ENCODE measurements at places on chromosomes 1 and 21. TPM values are rescaled to one million over a fixed set of nuclear protein-coding genes. Genes with fewer than 3 reads are reported as not detected.

DNA sequence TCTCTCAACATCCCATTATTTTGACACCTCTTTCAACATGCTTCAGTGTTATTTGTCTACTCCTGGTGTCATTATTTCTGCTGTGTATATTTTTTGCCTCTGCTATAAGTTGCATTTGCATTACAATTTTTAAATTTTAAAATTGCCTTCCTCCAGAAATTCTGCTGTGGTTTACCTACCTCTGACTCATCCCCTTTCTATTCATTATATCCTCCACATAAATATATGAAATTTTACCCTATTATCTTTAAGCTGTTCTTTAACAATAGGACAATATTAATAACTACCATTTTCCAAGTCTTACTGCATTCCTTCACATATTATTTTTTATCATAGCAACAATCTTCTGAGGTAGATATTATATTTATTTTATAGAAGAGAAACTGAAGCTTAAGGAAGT, 178.1 kb upstream of the NRIP1 start:
- no peak for DNase-seq

GRCh38 chr1:3314491-3315381, 139.7 kb upstream of the ARHGEF16 start:
- peak; percentile 84 for DNase-seq

- DNase-seq: no peak
Observed at GRCh38 chr1:78383923-78384322, 106.9 kb upstream of the PTGFR start.

DNA sequence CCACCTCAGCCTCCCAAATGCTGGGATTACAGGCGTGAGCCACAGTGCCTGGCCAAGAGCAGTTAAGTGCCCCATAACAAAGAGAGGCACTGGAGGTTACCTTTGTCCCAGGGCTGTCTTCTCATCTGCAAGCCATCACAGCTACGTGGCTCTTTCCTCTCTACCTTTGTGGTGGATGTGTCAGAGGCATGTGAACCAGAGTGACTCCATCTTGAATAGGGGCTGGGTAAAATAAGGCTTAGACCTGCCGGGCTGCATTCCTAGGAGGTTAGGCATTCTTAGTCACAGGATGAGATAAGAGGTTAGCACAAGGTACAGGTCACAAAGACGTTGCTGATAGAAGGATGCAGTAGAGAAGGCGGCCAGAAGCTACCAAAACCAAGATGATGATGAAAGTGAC, 59.4 kb upstream of the POU2F1 start:
- no peak for DNase-seq

DNA sequence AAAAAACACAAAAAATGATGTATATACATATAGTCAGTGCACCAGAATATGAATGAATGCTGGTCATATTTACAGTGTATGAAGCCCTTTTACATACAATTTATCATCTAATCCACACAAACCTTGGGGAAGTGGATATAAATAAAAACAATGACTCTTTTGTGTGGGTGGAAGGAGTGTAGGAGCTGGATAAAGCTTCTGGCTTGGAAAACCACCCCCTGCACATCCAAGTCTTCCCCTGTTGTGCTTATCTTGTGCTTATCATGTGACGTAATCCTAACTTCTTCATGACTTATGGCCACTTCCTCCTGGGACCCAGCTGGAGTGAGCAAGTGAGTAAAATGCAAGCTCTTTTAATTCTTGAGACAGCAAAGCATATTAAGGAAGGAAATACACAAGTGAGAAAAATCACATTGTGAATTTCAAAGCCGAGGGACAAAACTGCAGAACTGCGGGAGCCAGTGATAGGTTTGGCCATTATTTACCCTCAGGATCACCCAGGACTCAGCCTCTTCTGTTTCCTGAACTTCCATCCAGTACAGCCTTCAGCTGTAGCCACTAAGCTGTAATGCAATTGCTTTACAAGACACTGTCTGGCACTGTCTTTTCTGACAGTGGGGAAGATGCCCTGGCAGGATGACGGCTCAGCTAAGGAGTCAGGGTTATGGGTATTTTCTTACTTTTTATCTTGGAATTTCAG, 104.0 kb upstream of the PPM1J start:
- peak; percentile 89 for DNase-seq

DNA sequence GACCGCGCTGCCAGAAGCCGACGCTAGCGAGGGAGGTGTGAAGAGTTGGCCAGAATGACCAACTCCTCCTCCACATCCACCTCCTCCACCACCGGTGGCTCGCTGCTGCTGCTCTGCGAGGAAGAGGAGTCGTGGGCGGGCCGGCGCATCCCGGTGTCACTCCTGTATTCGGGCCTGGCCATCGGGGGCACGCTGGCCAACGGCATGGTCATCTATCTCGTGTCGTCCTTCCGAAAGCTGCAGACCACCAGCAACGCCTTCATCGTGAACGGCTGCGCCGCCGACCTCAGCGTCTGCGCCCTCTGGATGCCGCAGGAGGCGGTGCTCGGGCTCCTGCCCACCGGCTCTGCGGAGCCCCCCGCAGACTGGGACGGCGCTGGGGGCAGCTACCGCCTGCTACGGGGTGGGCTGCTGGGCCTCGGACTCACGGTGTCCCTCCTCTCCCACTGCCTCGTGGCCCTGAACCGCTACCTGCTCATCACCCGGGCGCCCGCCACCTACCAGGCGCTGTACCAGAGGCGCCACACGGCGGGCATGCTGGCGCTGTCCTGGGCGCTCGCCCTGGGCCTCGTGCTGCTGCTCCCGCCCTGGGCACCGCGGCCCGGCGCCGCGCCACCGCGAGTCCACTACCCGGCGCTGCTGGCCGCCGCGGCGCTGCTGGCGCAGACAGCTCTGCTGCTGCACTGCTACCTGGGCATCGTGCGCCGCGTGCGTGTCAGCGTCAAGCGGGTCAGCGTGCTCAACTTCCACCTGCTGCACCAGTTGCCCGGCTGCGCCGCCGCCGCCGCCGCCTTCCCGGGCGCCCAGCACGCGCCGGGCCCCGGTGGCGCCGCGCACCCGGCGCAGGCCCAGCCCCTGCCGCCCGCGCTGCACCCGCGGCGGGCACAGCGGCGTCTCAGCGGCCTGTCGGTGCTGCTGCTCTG, 1.2 kb downstream of the GPR88 start:
- DNase-seq: peak; percentile 90

DNA sequence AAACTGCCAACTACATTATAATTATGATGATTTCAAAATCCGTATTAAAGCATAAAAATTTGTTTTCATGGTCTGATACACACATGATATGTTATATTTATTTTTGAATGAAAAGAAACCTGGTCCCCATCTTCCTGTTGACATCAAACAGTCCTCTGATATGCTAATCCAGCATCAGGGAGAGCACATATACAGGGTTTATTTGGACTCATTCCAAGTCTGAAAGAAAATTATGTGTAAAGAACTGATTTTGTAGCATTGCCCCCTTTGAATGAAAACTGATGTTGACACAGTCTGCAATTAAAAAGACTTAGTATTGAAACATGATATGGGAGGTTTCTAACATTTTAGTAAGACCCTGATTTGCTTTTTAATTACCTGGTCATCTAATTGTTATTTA, 119.4 kb downstream of the NEK7 start:
- DNase-seq: no peak

DNA sequence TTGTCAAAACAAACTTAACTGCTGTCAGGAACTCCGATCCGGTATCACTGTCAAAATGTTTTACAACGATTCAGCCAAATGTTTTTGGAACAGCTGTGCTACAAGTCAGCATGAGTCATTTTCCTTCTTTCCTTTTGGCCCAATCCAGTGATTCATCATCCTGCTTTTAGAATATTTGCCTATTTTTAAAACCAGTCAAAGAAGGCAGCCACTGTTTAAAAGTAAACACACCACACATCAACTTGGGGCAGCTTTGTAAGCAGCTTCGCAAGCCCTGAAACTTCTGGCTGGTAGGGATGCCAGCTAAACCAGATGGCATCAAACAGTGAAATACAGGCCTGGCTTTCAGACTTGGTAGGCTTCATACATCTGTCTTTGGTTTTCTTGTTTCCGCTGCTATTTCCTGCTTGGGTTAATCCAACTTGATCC, 14.9 kb downstream of the MAP3K7CL start:
- DNase-seq: peak; percentile 93

DNA sequence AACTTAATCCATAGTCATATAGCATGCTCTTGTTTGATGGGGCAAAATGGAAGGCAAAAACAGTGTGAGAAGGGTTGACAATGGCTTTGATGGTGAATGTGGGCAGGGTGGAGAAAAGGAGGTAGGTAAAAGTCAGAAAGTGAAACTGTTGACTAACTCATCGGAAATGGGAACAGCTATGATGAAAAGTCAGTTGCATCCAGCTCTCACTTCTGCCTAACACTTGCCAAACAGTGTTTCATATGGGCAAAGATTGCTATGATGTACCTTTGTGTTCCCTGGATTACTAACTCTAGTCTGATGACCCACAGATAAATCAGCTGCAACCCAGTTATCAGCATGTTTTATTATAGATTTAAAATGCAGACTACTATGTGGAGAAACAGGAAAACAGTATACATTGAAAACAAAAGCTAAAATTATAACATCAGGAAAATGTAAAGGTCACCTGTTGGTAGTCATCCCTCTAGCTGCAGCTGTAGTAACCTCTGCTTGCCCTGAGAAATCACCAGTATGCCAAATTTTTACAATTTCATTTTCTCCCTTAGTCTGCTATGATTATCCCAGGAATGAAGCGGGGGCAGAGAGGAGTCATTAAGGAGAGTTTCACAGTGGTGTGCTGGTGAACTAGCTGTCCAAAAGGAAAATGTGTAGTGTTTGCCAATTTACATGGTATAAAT, 11.7 kb downstream of the TNFSF18 start:
- DNase-seq: no peak

DNA sequence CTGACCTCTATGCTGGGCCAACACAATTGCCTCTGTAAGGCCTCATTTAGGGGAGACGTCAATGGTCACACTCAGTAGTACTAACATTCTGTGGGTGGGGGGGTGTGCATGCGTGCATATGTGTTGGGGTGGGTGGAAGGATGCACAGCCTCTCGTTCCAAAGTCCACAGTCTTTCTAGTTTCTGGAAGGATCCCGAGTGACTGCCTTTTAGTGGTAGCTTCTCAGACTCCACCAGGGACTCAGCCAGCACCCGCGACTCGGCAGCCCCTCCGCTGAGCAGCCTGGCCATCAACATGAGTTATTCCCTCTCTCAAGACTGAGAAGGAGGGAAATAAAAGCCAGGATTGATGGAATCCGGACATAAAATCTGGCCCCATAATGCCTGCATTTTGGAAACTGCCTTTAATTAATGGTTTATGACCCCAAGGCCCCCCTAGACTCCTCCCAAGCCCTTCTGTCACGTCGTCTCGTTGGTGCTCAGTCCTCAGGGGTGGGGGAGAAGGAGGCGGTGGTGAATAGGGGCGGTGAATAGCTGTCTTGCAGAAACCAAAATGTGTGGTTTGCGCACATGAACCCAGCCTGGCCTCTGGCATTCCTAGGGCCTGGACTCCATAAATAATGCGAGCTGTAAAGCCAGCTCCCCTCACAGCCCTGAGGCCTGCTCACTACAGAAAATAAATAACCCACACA, 65.1 kb upstream of the TMEM51 start:
- peak; percentile 50 for DNase-seq

DNA sequence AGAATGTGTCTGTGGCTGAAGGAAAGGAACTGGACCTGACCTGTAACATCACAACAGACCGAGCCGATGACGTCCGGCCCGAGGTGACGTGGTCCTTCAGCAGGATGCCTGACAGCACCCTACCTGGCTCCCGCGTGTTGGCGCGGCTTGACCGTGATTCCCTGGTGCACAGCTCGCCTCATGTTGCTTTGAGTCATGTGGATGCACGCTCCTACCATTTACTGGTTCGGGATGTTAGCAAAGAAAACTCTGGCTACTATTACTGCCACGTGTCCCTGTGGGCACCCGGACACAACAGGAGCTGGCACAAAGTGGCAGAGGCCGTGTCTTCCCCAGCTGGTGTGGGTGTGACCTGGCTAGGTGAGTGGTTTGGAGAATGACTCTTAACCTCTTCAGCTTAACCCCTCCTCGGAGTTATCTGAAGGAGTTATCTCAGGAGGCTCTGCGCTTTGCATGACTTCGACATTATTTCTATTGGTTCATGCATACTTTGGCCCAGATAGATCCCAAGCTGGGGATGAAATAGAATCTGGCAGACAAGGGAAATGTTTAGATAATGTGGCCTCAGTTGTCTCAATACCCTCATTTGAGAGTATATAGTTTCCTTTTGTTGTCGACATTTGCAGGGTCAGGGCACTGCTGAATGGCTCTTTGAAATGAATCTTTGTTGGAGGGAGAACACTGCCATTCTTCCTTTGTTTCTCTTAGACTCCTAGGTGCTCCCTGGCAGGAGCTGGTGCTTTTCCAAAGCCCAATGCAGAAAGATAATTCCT, 39.7 kb downstream of the PTGFRN start:
- DNase-seq: no peak

- peak; percentile 96 for DNase-seq
Observed at GRCh38 chr1:220879509-220880361, 492 bp downstream of the HLX start.

Gene LHX8
- not detected for total RNA-seq

Gene IGSF3
- under 0.01 TPM for total RNA-seq

Gene CD244
- not detected for total RNA-seq

Gene ANGEL2
- total RNA-seq: 59.2 TPM

Gene SEMA4A
- total RNA-seq: 1.5 TPM

Gene CD2
- not detected for total RNA-seq

Gene LBR
- 30.4 TPM for total RNA-seq
